ENCODE measurements at places on chromosomes 12 and 14.

DNA sequence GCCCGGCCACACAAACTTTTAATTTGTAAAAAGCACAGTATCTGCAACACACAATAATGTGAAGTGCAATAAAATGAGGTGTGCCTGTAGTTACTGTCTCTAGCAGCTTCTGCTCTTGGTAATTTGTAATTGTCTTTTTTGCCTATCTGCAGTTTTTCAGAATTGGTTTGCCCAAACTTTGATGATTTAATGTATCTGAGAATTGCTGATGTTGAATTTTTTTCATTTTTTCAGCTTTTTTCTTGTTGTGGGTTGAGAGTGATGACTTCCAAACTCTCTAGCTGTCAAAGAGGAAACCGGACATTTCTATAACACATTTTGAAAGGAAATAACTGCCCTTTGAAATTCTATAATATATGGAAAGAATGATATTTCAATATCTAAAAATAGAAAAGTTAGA is 236.9 kb downstream of the RERGL start:
- no peak for DNase-seq

DNA sequence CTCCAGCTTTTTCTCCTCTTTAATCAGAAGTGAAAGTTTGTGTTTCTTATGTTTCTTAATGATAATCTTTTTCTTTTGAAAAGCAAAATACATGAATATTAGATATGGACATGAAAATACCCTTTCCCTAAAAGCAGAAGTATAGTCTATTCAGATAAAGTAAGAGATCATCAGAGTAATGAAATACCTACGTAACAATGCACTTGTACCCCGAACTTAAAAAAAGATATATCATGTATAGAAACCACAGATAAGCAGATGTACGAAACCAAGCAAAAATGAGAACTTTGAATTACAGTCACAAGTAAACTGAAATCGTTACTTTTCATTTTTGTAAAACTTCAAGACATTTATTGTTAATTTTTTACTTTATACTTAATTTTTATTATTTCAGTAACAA is 1.5 kb upstream of the GPR65 start:
- DNase-seq, result no peak

DNA sequence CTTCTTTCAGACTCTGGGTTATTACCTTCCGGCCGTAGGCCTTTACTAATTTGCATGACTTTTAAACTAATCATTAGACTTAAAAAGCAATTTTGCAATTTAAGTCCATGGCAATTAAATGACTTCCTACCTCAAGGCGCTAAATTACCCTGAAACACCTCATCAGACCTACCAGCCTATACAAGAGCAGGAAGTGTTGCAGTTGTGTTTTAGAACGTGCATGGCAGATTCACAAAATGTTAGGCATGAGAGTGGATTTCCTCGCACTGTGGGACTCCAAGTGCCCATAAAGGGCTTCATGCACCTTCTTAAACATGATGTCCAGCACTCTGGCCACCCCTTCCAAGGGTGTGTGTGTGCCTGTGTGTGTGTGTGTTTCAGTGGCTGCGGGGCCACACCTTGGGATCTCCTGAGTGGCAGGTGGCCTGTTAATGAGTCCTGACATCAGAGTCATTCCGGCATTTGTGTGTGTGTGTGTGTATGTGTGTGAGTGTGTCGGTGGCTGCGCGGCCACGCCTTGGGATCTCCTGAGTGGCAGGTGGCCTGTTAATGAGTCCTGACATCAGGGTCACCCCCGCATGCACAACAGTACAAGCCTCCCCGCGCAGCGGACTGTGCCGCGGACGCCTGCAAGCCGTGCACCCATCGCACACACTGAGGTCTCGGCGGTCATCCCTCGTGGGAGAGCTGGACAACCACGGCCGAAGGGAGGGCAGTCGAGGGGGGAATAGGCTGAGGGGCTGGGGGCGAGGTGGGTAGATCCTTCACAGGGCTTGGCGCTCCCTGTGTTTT is 900 bp downstream of the C2CD5 start:
- DNase-seq, result peak; percentile 38

- peak; percentile 12 for DNase-seq
Observed at GRCh38 chr12:124476011-124476400, 91.4 kb downstream of the NCOR2 start.

DNA sequence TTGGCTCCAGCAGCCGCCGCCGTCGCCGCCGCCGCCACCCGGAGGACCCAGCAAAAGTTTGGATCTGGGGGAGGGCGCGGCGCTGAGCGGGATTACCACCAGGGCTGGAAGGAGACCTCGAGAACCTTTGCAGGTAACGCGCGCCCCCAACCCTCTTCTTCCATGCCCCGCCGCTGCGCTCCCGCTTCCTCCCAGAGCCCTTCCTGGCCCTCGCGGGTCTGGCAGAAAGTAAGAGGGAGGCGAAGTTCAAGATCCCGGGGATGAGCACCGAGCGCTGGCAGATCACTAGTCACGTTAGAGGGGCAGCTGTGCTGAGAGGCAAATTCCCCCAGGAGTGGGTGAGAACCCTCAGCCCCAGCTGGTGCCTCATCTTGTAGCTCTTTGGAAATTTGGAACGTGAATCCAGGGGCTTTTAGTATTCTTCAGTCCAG is 3.9 kb downstream of the FLRT2 start:
- DNase-seq, result peak; percentile 28

GRCh38 chr12:44384136-44384535 is 492.0 kb downstream of the NELL2 start:
- DNase-seq, result no peak

DNA sequence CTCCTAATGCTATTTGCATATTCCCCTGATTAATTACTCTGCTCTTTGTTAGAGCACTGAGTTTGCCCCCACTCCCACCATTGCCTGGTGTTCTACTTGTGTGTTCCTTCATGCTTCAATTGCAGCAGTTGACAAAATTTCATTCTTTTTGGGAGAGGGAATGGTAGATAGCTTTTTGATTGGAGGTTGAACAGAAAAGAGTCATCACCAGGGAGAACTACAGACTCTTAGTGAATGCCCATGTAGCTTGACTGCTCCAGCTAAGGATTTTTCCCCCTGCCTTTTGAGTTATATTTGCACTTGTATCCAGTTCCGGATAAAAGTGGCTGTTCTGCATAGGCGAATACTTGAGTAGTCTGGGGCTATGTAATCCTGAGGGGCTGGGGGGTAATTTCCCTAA is 183.9 kb downstream of the ETNK1 start:
- no peak for DNase-seq

- no peak for DNase-seq
Observed at GRCh38 chr12:86945685-86946196, 689.5 kb upstream of the MGAT4C start.

- no peak for DNase-seq
Observed at GRCh38 chr12:132314516-132315233, 14.7 kb downstream of the GALNT9 start.

All from right cardiac atrium (tissue), 5 donors.